ENCODE measurements at places on chromosomes 2 and 18.

DNA sequence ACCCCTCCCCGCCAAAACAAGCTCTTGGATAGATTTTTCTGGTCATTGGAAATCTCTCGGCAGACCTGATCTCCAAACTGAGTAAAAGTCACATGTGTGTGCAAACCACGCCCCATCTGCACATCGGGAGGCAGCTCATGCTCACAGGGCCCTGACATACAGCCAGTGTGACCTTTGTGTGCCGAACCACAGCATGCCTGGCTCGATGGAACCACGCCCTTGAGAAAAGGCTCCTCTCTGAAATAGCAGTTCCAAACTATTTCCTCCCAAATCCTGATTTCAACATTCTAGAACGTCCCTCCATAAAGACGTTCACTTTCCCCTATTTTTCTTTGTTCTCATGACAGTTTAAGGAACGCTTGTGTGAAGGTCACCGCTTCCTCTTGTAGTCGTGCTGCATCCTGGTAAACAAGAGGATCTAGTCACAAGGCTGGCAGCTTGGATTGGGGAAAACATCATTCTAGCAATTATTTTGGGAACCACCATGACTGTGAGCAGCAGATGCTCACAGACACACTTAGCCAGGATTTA lies 59.3 kb upstream of the MAP4K4 start:
- no peak for DNase-seq

DNA sequence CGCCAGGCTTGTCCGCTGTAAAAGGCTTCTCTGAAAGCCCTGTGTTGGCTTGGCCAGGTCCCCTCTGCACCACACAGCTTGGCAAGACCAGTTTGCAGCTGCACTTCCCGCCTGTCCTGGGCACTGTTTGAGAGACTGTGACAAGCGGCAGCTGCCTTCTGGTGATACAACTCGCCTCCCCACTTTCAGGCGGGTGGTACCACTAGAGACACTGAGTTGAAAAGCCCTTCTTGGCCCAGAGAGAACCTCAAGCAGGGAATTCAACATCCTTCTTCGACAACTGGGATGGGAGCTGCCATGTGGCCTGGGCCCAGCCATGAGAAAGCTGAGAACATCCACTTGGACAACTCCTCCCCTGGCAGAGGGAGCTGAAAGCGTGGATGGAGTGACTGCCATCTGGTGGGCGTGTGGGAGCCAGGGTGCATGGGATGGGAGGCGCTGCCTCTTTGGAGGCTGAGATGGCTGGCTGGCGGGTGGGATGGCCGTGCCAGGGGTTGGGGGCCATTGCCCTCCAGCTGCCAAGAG lies 125.5 kb upstream of the REV1 start:
- no peak for DNase-seq

- DNase-seq: no peak
Observed at GRCh38 chr2:131543385-131543891, 15.8 kb downstream of the CCDC74A start.

- DNase-seq: no peak
Observed at GRCh38 chr2:188984065-188984491, 9.9 kb downstream of the COL3A1 start.

GRCh38 chr2:120769787-120770120 lies 34.1 kb downstream of the GLI2 start:
- no peak for DNase-seq

DNA sequence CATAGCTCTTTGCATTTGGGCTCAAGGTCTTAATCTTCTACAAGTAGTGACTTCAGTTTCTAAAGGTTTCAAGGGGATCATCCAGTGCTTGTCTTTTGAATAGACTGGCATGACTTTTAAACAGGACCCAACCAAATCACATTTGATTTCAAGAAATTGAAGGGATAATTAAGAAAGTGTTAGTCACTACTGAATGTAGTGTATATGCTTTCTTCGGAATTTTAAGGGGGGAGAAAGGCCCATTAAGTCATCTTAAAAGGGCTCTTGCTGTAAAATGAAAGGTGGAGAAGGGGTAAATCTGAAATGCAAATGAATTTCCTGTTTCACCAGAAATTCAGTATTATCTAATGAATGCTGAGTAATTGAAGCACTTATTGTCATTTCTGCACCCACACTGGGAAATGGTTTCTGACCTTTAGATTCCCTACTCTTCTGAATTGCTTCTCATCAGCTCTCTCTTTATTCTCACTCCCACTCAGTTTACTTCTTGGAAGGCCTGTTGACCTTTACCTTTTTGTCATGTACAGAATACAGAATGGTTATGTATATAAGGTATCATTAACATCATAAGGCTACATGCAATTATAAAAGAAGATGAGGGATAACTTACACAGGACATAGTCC lies 241.4 kb downstream of the SLC8A1 start:
- no peak for DNase-seq

GRCh38 chr2:108916122-108916795 lies 72.8 kb downstream of the EDAR start:
- DNase-seq: no peak

DNA sequence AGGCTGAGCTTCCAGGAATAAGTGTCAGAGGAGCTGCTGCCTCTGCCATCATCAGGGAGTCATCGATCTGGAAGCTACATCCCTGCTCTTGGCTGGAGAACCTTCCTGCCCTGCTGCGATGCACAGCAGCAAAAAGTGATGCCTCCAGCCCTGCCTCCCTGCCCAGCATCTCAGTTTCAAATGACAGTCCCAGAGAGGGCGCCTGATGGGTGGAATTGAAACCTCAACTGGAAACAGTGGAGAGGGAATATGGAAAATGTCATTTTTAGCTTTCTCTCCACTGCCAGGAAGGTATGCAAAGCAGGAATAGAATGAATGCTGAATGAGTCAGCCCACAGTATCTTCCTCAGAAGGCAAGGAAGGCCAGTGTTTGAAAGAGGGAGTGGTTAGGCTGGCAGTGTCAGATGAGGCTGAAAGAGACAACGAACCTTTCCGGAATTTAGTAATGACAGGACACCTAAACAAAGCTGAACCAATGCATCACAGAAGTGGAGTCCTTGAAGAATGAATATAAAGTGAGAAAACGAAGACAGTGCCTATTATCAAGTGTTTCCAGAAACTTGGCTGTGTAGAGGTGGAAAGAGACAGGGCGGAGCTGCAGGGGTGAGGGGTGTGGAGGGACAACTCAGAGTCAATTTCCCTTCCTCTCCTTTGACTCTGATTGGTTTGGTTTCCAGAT lies 153.9 kb upstream of the NDUFV2 start:
- no peak for DNase-seq

DNA sequence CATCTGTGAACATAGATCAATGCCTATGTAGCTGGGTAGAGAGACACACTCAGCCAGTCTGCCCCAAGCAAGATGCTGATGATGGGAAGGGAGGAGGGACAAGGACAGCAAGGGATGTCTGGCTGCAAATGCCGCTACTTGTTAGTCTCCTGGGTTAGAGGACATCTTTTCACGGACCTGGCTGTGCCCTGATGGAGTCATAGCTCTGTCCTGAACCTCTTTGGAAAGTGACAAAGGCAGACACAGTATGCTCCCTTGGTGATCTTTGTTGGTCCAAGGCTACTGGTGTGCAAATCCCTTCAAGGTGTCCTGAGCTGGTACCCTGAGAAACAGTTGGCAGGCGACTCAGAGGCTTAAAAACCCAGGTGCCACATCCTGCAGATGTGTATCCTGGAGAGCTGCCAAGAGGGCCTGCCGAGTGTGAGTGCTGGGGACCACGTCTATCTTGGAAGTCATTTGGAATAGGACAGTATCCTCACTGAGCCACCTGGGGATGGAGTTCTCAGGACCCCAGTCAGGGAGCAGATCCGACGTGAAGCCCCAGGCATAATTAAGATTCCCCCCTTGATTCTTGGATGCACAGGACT lies 10.8 kb downstream of the FOSL2 start:
- DNase-seq: no peak

DNA sequence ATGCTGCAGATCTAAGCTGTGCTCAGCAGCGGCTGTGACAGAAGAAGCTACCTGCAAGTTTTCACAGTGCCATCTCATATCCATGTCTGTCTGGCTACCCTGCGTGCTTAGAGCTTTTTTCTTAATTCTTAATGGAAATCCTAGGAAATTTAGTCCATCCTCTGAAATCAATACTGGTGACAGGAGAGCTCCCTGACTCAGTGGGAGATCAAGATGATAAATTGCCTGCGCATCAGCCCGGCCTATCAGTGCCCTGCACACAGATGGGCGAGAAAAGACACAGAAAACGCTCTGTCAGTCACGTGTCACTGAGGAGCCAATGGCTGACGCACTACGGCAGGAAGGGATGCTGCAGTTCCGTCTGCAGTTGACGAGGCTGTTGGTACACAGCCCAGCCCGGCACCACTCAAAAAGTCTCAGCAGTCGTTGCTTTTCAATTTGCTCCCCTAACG lies 819.6 kb upstream of the FSHR start:
- no peak for DNase-seq

DNA sequence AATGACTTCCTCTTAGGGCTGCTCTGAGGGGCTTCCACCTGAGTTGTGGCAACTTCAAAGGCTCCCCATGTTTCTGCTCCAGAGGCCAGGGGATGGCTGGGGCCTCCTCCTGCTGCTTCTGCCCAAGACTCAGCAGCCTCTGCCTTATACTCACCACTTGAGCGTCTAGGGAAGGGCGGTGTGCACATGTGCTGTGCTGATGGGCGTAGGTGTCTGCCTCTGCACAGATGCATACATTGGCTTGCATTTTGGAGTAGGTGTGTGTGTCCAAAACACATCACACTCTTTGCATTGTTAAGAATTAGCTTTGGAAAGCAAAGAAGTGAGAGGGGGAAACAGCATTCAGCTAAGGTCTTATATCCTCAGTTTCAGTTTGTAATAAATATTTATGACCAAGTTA lies 85.2 kb downstream of the EN1 start:
- no peak for DNase-seq

DNA sequence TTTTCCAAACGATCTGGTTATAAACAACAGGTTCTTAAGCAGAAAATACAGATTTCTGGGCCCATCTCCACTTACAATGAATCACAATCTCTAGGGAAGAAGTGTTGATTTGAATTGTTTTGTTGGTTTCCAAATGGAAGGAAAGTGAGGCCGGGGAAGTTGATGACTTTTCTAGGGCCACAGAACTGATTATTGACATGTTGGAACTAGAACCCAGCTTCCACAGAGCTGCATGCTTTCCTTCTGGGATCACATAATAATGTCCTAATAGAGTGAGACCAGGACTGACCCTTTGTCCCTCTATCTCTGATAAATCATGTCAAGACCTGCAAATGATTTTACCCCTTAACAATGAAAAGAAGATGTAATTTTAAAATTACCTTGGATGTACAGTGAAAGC lies 332.2 kb downstream of the OSR1 start:
- DNase-seq: no peak

All from SK-N-MC (cell line).